Activated CD8-positive, alpha-beta memory T cell treated with anti-CD3 and anti-CD28 coated beads for 48 hours (primary cell): ENCODE measurements at places on chromosomes 2 and 18.

GRCh38 chr18:25743646-25744151 lies 346.7 kb downstream of the SS18 start:
- DNase-seq = no peak

- no peak for DNase-seq
Observed at GRCh38 chr18:46435031-46435430, 222.0 kb downstream of the LOXHD1 start.

DNA sequence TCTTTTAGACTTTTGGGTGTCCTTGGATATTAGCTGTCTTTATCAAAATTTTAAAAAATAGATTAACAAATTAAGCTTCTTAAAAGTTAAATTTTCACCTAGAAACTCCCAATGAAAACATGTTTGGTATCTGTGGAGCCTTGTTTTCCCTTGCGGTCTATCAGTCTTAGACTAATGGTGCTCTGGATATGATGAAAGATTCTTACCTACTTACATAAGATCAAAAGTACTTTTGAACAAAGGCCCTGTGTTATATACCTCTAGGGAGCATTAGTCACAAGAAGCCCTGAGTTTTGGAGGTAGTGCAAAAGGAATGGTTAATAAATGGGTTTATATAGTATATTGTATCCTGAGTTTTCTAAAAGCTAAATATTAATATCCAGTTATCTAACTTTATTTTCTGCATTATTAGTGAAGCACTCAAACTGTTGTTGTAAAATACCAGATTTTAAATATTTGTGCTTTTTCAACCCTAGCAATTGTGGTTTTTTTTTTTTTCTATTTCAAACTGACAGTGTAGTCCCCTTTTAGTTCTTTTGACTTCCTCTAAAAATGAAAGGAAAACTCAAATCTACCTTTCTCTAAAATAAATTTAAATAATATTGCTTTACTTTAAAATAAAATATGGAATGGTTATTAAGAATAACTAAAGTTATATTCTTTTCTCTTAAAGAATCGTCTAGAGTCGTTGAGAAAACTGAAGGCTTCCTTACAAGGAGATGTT lies 18.1 kb downstream of the NDC80 start:
- DNase-seq = no peak

- DNase-seq = no peak
Observed at GRCh38 chr2:96111257-96111640, 5.1 kb downstream of the ADRA2B start.

GRCh38 chr2:200364620-200365019 lies 58.1 kb downstream of the SPATS2L start:
- no peak for DNase-seq
